Aorta (tissue), 5 donors: ENCODE measurements at places on chromosomes 2 and 18. TPM values are rescaled to one million over a fixed set of nuclear protein-coding genes. Genes with fewer than 3 reads are reported as not detected.

APLF gene
- total RNA-seq = 8.7 TPM

MEP1B gene
- not detected for total RNA-seq

DSG2 gene
- total RNA-seq = 4.7 TPM

DNA sequence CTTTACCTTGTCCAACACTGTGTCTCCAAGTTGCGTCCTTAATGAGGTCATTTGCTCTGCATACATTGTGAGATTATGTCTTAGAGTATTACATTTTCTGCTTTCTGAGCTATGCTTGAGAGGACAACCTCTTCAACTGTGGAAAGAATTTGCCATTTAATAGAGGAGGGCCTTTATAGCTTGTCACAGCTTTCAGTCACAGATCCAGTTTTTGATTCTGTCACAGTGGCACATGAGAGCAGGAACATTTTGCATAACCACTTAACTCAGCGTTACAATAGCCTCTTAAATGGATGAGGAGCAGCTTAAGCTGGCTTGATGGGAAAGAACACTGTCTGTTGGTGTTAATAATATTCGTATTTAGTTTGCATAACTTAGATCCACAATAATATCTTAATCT is 63.0 kb downstream of the RHBDD1 start:
- H3K4me3 ChIP-seq = no peak overlapping the region
- H3K27me3 ChIP-seq = no peaks in the 10 kb centered on the region
- H3K27ac ChIP-seq = no peak overlapping the region
- no peak for DNase-seq
- no peaks in the 10 kb centered on the region for H3K4me1 ChIP-seq
